Nucleus accumbens (tissue), 56 donors: ENCODE measurements at places on chromosomes 3 and 15.

DNA sequence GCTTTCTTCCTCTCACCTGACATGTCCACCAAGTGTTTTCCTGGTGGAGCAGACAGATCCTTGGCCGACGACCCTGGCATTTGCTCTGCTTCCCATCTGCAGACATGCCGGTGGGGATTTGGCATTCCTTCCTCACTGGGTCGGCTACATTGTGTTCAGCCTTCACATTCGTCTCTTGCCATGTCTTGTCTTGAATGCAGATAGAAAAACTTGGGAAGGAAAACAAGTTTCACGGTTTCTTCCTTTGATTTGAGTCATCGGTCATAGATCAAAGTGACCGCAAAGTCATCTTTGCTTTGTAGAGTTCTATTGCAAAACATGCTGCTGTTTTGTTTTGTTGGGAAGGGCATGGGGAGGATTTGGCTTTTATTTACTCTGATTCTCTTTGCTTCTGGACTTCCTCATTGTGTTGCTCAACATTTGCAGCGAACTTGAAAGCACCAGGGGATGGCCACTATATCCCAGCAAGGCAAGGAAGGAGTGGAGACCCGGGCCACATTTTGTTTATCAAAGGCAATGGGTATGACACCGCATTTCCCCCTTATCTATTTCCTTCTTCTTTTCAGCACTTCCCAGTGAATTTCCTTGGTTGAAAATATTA, 321.3 kb downstream of the CACNA2D3 start:
- DNase-seq: no peak

DNA sequence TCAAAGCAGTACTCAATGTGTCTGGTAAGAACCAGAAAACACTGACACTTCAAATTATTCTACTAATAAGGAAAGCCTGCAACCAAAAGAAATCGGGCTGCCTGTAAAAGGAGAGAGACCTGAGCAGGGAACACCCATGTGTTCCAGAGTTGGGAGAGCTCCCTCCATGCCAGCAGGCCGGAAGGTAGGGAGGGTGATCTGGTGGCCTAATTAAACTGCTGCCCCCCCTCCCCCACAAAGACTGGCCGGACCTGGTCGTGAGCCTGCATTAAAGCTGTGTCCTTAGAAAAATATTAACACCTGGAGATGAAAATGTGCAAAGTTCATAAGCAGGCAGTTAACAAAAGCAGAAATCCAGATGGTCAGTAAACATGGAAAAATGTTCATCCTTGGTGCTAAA, 170.6 kb upstream of the BHLHE40 start:
- no peak for DNase-seq

GRCh38 chr3:194637066-194637465, 3.8 kb upstream of the TMEM44 start:
- DNase-seq: no peak

DNA sequence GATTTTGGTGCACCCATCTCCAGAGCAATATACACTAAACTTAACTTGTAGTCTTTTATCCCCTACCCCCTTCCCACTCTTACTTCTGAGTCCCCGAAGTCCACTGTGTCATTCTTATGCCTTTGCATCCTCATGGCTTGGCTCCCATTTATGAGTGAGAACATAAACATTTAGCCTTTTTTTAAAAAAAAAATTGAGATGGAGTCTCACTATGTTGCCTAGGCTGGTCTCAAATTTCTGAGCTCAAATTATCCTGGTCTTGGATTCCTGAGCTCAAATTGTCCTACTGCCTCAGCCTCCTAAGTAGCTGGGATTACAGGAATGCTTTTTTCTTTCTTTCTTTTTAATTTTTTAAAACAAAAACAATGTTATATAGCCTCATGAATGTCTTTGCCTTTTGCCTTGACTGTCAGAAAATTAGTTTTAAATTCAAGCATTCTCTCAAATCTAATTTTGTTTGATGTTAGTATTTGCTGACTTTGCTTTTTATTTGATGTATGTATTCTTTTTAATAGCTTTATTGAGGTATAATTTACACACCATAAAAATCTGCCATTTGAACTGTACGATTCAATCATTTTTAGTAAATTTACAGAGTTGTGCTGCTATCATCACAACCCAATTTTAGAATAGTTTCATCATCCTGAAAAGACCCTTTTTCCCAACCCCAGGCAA, 46.9 kb downstream of the NFKBIZ start:
- no peak for DNase-seq

- no peak for DNase-seq
Measured at GRCh38 chr3:197597335-197597734, 41.6 kb upstream of the BDH1 start.

DNA sequence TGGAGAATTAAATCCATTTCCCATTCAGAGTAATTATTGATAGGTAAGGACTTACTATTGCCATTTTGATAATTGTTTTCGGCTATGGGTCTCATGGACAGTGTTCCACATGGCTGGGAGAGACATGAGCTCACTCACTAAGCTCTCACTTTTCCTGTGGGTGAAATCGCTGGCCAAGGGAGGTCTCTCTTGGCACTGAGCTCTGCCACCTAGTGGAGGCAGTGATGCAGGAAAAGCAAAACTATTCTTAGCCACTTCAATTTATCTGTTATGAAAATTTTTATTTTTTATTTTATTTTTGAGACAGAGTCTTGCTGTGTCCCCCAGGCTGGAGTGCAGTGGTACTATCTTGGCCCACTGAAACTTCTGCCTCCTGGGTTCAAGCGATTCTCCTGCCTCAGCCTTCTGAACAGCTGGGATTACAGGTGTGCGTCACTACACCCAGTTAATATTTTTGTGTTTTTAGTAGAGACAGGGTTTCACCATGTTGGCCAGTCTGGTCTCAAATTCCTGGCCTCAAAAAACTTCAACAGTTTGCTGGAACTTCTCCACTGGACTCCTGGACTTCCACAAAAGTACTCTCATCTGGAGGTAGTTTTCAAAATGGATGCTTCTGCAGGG, 4.7 kb upstream of the RNF13 start:
- DNase-seq: peak; percentile 57

GRCh38 chr3:156017352-156018030, 102.9 kb upstream of the KCNAB1 start:
- DNase-seq: no peak

DNA sequence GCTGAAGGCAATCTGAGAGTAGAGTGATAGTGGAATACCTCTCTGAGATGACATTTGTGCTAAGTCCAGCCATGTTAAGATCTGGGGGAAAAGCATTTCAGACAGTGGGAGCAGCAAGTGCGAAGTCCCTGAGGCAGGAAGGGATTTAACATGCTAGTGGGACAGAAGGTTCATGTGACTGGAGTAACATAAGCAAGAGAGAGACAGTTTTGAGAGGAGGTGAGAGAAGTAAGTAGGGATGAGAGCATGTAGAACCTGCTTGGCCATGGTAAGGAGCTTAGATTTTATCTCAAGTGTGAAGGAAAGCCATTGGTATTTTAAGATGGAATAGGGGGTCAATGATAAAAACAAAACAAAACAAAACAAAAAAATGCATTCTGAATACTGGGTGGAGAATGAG, 358.6 kb upstream of the KCNH8 start:
- no peak for DNase-seq

DNA sequence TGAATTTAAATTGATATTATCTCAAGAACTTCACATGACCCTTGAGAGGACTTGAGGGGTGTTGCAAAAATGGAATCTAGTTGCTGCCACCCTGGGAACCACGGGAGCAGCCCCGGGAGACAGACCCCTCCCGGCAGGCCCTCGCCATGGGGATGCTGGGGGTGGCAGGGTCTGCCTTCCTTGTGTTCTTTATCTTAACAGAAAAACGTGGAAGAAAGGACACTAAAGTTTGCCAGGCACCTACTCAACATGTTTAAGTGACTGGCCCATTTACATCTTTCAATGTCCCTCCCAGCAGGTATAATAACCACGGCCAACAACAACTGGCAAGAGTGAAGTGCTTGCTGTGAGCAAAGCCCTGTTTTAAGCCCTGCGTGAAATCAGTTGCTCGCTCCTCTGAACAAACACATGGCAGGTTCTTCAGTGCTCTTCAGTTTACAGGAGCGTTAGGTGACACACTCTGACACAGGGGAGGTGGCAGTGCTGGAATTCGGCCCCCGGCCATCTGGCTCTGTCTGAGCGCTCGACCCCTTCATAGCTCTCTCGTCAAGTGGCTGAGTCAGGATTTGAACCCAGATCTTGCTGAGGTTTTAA, 112.5 kb downstream of the ASB7 start:
- DNase-seq: no peak

DNA sequence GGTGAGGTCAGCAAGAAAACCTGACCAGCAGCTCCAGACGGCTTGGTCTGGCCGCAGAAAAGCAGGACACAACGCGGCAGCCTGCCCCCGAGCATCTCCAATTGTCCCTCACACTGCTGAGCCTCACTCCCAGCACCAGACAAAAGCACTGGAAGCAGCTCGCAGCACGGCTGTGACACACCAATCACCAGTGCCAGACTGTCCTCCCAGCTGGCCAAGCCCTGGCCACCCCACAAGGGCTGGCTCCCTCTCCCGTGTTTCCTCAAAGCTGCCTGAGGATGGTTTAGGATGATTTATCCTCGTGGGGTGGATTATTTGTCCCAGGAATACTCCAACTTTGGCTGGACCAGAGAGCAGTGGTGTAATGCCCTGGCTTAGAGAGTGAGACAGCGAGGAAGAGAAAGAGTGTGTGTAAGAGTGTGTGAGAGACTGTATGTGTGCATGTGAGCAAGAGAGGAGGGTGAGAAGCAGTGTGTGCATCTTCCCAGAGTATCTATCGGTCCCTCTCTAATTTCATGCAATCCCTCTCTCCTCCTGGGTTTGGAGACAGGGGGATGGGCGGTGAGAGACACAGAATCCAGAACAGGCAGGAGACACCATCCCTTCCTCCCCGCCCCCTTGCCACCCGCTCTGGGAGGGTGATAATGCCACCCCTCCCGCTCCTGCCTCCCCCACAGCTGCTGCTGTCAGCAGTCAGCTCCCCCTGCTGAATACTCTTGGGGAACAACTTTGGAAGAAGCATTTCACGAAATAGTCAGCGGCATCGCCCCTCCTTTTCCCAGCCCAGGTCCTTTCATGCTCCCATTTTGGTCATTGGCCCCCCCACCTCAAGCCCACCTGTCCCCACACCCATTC, 34.2 kb downstream of the SEMA5B start:
- DNase-seq: peak; percentile 36

DNA sequence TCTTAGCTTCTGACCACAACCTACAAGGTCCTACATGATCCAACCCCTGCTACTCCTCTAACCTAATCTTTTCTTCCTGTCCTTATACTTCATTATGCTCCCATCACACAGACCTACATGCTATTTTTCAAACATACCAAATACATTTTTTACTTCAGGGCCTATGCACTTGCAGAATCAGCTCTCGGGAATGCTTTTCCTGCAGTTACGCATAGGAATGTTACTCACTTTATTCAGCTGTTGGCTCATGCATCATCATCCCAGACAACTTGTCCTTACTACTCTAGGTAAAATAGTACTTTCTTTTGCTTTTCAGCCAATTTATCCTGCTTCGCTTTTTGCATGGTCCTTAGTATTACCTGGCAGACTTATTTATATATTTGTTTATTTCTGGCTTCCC, 105.6 kb downstream of the OXSM start:
- DNase-seq: no peak

DNA sequence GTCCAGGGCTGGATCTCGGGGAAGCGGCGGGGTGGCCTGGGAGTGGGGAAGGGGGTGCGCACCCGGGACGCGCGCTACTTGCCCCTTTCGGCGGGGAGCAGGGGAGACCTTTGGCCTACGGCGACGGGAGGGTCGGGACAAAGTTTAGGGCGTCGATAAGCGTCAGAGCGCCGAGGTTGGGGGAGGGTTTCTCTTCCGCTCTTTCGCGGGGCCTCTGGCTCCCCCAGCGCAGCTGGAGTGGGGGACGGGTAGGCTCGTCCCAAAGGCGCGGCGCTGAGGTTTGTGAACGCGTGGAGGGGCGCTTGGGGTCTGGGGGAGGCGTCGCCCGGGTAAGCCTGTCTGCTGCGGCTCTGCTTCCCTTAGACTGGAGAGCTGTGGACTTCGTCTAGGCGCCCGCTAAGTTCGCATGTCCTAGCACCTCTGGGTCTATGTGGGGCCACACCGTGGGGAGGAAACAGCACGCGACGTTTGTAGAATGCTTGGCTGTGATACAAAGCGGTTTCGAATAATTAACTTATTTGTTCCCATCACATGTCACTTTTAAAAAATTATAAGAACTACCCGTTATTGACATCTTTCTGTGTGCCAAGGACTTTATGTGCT, 527 bp downstream of the B2M start:
- no peak for DNase-seq

- no peak for DNase-seq
Measured at GRCh38 chr15:100898661-100899462, 19.2 kb downstream of the ALDH1A3 start.

GRCh38 chr3:78338405-78338804, 1298.5 kb downstream of the ROBO2 start:
- no peak for DNase-seq

DNA sequence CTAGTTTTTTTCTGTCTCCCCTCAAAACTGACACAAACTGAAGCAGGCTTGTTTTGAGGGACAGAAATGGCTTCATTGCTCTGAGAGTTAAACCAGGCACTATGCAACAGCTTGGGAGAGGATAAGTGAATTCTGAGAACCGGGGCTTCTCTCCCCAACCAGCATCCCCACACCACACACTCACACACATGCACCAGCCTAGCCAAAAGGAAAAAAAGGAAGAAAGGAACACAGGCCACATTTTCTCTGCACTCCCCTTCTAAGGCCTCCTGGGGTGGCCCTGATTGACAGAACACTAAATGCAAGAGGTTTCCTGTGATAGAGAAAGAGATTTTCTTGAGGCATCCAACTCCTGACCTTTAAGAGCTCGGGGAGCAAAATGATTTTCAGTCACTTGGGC, 177.5 kb downstream of the TLE3 start:
- no peak for DNase-seq
